ENCODE measurements at places on chromosomes 11 and 22.

DNA sequence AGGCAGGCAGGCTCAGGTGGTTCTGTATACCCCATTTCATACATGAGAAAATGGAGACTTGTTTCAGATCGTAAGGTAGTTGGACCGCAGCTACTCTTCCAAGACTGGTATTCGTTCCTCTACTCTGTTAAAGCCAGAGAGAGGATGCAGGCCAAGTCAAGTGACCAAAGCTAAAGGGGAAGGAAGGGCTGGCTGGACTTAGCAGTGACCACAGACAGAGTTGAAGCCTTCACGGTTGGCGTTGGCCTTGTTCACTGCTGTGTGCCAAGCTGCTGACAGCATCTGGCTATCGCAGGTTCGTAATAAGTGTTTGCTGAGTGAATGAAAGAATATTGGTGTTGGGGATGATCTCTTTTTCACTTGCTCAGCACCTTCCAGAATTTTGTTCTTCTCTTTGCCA, 64.2 kb downstream of the PTPRJ start:
- no peak for DNase-seq

DNA sequence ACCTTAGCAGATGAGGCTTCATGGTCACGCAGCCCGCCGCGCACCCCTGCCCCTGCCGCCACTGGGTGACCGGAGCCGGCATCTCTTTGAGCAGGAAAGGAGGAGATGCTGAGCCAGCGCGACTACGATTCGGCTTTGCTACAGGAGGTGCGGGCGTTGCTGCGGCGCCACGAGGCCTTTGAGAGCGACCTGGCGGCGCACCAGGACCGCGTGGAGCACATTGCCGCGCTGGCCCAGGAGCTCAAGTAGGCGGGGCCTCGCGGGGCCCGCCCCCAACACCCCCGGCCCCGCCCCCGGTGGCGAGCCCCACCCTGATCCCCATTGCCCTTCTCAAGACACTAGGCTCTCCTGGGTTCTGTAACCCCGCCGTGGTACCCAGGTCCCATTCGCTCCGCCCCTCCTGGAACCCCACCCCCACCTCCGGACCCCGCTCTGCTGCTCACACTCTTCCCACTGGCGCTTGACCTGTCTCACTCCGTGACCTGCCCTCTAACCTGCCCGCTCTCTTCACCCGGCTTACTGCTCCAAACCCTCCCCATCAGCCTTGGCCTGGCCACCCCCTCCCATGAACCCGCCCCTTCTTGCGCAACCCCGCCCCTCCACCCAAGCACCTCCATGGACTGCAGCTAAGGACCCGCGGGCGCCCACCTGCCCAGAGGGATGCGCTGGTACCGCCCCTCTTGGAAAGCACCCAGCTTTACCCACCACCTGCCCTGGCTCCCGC, 9.1 kb downstream of the CTSF start:
- no peak for DNase-seq

- DNase-seq, result no peak
Observed at GRCh38 chr11:86176165-86176884, 68.2 kb upstream of the EED start.

DNA sequence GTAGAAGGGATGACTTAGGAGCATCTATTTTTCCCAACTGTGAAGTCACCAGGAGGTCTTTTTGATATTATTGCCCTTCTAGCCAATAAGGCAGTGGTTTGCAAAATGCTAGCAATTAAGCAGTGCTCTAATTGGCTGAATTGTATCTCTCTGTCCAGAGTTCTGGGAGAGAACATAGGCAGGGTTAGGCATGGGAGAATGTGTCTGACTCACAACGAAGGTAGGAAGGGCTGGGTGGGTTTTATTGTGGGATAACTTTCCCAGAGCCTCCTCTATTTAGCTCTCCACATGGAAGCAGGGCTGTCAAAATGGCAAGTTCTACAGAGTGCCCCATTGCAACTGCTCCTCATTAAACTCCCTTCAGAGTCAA, 415.9 kb upstream of the CADM1 start:
- no peak for DNase-seq

DNA sequence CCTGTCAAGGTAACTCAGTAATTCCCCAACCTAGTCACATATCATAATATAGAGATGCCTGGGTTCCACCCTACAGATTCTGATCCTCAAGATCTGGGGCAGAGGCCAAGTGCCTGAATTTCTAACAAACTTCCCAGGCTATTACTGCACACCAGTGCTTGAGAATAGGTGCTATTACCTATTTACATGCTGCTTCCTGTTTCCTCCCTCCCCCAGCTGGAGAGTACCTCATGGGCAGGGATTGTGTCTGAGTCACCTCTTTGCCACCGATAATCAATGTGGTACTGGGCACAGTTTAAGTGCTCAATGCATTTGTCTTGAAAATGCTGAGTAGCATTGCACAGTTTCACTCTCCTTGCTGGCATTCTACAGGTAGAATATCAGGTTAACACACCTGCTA, 582.2 kb upstream of the CADM1 start:
- DNase-seq, result no peak

DNA sequence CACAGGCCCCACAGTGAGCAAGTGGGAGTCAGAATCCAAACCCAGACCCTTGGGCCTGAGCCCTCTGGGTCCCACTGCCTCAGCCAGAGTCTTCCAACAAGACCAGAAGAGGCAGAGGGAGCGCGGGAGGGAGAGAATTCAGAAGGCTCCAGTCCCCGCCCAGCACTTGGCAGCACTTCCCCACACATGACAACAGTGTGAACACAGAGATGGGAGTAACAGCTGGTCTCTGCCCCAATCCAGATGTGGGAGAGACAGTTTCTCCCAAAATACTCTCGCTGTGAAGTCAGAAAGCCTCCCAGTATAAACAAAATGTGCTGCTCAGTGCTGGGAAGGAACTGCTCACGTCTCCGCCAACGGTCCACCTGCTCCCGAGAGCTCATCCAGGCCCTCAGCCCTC, 219.9 kb downstream of the MN1 start:
- DNase-seq, result no peak
